ENCODE measurements at places on chromosomes 16 and 17.

- DNase-seq, result no peak
These were observed 42.6 kb upstream of the CHMP6 start for GRCh38 chr17:80948976-80949450.

- no peak for DNase-seq
These were observed 91.9 kb downstream of the NXN start for GRCh38 chr17:887551-888209.

DNA sequence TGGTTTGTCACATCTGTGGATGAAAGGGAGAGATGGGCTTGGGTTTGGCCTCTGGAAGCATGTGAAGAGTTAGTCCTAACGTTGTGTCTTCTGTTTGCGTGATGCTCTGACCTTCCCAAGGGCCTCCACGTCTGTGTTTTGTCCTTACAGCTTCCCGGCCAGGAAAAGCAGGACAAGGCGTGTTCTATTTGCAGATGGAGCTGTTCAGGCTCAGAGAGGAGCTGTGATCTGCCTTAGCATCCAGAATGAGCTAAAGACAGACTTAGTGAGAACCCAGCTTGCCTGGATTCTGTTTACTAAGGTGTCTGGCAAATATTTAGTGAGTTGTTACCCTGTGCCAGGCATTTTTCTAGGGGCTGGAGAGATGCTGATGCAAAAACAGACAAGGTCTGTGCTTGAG is 282.1 kb downstream of the CBLN1 start:
- DNase-seq, result no peak

DNA sequence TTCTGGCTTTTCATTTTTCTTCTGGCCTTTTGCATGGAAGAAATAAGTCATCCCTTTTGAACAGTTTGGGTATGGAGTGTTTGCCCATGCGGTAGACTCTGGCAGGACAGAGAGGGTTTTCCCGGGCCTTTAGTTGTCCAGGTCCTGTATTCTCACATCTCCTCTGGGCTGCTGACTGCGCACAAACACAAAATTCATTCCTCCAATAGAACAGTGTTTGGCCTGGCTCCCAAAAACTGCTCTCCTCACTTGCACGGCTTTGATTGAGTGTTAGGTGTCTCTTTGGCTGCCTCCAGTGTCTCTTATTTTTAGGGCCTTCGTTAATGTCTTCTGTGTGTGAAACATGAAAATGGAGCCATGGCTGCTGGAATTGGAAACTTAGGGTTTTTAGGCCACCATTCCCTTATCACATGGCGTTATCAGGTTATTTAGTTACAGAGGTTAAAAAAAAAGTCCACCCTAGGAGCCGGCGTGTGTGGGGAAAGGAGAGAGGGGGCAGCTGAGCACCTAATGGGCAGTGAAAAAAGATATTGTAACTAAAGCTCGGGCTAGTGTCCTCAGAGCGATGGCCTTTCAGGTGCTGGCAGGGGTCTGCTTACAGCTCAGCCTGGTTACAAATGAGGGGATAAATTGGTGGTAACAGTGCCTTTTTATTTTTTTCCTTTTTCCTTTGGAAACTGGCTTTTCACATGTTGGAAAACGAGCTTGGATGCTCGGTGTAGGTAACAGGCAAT is 47.3 kb downstream of the PRKCA start:
- DNase-seq, result no peak

- DNase-seq, result no peak
These were observed 25.8 kb upstream of the KLHDC4 start for GRCh38 chr16:87791295-87792204.

DNA sequence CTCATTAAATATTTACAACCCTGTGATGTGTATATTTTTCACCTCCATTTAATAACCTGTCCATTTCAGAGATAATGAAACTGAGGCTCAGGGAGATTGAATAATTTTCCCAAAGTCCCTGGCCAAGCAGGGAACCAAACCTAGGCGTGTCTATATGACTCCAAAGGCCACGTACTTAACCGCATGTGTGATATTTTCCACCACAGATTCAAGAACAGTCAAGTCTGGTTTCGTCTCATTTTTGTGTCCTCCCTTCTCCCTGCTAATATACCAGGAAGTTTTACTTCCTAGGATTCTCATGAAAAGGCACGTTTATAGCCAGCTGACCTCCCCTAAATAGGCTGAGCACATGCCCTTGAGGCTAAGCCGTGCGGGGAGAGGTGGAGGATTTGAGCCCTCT is 15.3 kb downstream of the WFIKKN2 start:
- no peak for DNase-seq

DNA sequence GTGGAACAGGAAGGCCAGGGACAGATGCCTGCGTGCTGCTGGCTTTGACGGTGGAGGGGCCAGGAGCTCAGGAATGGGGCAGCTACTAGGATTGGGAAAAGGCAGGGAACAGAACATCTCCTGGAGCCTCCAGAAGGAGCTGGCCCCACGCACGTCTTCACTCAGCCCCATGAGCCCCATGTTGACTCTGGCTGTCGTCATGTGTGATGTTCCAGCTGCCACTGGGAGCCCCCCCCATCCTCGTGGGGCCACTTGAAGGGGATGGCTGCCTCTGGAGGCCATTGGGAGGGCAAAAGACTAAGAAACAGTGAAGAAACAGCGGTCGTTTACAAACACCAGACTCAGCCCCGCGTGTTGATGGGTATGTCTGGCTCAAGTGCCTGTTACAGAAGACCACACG is 18.5 kb upstream of the APRT start:
- no peak for DNase-seq

DNA sequence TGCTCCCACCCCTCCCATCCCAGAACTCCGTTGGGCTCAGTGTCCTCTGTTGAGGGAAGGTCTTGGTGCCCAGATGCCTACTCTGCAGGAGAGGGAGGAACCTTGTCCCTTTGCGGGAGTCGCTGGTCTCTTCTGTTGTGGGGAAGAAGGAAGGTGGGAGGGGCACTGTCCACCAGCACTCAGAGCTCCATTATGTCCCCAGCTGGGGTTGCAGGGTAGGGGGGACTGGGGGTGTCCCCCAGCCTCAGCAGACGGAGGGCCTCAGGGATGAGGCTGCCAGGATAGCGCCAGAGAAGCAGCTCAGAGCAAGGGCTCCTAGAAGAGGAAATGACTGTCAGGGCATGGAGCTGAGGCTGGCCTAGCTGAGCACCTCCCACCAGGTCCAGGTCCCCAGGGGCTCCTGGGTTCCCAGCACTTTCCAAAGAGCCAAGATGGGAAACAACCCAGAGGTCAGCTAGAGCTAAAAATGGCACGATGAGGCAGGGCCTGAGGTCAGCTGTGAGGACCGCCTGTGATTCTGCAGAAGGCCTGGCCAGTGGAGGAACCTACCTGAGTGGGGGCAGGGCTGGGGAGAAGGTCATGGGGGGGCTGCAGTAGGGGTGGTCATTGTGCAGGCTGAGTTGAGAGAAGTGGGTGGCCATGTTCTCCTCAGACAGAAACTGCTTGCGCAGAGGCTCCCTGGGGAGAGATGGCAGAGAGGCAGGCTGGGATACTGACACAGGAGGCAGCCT is 893 bp downstream of the HCFC1R1 start:
- DNase-seq, result no peak

DNA sequence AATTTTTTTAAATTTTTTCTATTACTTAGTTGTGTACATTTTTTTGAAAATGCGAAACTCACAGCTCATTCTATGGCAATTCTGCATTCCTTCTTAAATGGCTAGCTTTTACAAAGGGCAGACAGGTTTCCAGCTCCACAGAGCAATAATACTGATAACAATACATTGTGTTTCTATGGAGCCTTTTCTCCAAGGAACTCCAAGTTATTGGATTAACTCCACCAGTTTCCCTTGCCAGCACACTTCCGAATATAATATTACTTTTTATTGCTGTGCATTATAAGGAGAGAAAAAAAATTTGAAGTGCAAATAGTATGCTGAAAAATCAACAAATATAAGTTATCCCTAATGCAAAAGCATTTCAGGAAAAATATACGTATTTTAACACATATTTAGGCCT is 127.5 kb upstream of the PSMD7 start:
- no peak for DNase-seq

DNA sequence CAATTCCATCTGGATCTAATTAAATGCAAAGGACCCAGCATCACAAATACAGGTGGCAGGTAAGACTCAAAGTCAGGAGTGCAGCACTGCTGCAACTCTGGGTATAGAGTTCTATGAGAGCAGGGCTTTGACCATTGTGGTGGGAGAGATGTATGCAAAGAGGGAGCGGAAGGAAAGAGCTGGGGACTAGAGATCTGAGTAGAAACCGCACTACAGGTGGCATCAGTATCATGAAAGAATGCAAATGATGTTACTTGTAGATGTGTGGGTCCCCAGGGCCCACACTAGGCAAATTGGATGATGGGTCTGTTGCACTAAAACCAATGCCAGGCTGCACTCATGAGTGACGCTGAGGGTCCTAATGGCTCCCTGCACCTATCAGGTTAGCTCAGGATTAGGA is 287.1 kb upstream of the ASIC2 start:
- no peak for DNase-seq

DNA sequence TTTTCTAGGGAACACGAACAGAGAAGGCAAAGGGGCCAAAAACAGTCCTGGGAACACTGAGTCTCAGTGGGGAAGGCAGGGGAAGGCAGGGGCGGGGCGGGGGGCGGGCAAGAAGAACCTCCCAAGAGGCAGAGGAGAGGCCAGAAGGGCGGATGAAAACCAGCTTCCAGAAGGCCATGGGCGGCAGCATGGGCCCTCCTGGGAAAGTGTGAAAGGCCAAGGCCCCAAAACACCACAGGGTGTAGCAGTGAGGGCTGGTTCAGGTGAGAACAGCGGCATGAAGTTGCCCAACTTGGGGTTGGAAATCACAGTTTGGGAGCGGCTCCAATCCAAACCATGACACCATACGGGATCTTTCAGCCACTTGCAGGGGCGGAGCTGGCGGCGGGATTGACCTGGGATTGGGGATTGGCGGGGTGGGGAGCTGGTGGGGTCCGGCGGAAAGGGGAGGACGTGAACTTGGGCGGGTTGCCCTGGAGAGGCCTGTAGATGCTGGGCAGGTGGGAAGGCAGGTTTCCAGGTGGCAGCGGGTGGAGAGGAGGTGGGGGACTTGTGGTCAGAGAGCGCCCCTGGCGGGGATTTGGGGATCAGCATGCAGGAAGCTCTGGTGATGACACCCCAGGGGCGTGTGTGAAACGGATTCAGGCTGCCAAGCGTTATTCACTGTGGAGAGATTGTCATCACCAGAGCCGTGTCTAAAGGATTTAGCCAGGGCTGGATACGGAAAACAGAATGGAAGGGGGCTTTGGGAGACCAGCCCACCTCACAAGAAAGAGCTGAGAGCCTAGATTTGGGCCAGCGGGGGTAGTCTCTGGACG is 80.9 kb downstream of the ARHGAP23 start:
- no peak for DNase-seq

DNA sequence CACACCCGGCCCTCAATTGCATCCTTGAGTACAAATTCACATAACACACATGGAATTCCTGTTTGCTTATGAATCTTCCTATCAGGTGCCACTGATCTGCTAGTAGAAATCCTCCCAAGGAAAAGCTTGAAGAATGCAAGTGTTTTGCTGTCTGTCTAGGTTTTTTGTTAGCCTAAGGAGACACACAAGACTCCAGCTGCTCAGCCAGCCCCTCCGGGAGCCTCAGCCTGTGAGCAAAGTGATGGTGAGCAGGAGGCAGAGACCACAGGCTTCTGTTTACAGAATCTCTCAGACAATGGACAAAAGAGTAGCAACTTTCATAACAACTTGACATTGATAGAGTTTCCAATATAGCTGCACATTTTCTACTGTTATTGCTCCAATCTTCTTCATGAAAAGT is 18.4 kb upstream of the PRKCA start:
- no peak for DNase-seq

DNA sequence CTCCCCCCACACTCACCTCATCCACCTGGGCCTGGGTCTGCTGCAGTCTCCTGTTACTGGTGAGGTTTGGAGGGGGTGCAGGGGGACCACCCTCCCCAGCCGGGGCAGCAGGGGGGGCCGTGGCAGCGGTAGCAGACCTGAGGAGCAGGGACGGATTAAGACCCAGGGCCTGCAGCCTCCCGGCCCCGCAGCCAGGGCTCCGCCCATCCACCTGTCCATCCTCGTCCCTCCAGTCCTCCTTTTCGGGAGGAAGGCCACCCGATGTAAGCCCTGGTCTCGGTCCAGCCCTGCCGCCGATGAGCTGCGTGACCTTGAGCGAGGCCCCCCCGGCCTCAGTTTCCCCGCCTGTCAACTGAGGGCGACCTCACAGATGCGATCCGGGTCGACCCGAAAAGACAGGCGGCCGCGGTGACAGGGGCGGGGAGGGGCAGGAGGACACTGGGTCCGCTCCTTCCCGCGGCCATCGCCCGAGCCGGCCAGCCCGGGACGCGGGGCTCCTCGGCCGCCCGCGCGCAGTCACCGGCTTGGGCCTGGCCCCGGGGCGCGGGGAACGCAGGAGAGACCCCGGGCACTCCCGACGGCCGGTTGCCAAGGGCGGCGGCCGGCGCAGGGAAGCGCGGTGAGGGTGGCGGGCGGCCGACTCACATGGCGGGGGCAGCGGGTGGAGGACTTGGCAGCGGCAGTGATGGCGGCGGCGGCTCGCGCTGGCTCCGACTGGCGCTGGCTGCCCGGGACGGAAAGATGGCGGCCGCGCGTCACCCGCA is at the start of gene VAMP2:
Gene VAMP2 (minus strand): TSS at position 716 of the 764 bp plus-strand sequence. CDS start 69 bp downstream, at position 647.
- DNase-seq, result no peak

DNA sequence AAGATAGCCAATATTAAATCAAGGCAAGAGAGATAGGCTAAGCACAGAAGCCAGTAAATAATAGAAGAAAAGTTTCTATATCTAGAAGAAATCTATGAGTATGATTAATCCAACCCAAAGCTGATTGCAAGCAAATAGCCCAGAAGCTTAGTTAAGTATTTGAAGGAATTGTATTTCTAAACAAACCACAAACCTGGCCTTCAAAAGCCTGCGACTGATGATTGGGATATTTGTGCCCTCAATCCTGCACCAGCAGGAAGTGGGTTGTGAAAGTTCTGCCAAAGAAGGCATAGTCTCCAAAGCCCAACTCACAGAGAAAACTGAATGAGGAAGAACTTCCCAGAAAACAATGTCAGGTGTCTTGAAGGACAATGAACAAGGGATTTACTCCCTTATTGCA is 114.5 kb upstream of the C17orf78 start:
- no peak for DNase-seq

GRCh38 chr16:63882576-63882975 is 1239.3 kb downstream of the CDH11 start:
- DNase-seq, result no peak

DNA sequence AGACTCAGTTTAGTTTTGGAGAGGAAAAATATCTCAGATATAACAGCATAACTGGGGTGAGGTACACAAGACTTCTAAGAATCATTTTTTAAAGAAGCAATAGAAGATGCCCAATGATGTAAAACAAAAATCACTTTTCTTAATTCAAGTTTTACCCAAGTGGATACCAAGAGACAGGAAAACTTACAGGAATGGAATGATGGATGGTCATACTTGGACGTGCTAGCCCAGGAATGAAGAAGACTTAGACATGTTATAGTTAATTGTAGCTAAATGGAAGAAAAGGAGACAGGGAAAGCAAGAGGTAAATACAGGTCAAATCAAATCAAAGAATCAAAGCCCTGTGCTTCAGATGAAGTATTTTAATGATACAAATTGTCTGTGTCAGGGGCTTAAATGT is 312.7 kb upstream of the KCNJ16 start:
- no peak for DNase-seq
